Fibroblast of lung (primary cell): ENCODE measurements at places on chromosomes 11 and 22. TPM values are rescaled to one million over a fixed set of nuclear protein-coding genes. Genes with fewer than 3 reads are reported as not detected.

GRCh38 chr11:79331203-79331901 is 109.5 kb downstream of the TENM4 start:
- no peaks in the 10 kb centered on the region for H3K4me1 ChIP-seq
- H3K27me3 ChIP-seq, result no peaks in the 10 kb centered on the region
- DNase-seq, result no peak
- H3K27ac ChIP-seq, result no peak overlapping the region

DNA sequence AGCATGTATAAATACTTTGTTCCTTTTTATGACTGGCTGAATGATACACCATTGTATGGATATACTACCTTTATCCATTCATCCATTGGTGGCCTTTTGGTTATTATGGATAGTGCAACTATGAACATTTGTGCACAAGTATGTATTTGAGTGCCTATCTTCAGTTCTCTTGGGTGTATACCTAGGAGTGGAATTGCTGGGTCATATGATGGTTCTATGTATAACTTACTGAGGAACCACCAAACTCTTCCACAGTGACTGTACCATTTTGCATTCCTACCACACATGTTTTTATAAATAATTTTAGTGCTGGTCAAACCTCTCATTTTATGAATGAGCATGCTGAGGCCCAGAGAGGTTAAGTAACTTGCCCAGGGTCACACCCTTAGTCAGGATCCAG is 3.8 kb upstream of the PATZ1 start:
- no peak overlapping the region for H3K4me3 ChIP-seq
- H3K27me3 ChIP-seq, result peaks cover 3% of the 10 kb centered on the region
- no peak overlapping the region for H3K27ac ChIP-seq
- no peak for DNase-seq

- H3K27ac ChIP-seq, result no peak overlapping the region
- H3K27me3 ChIP-seq, result no peaks in the 10 kb centered on the region
Measured at GRCh38 chr11:126592496-126593410, 237.3 kb downstream of the ST3GAL4 start.

DNA sequence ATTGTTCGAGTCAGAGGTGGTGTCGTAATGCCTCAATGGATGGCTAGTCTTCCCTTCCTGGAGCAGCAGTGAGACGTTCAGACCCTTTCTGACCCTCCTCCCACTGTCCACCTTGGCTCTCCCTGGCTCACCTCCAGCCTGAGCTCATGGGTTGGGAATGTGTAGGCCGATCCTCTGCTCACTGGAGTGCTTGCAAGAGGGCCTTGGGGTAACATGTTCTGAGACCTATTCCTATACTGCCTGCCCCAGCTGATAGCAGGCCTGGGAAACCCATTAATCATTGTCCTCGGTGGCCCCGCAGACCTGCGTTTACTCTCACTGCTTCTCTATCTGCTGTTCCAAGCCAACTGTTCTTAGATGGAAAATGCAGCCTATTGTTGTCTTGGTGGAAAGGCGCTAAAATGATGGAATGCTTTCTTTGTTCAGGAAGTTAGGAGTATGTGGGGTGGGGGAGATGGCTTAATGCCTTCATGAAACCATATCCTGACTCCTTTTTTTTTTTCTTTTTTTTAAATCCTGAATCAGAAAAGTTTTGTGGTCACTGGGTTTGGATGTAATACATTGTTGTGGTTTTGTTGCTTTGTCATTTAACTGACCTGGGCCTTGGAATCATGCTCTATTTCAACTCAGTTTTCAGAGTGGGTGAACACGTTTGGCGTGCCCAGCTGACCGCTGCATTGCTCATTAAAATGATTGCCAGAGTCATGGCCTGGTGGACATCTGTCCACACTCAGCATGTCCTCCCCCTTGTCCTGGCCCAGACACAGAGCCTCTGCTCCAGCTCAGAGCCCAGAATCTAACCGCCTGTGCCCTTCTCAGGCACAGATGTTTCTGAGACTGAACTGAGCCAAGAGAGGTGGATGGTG is 72.5 kb downstream of the MICAL2 start:
- no peaks in the 10 kb centered on the region for H3K27me3 ChIP-seq
- H3K4me3 ChIP-seq, result no peak overlapping the region
- peak overlapping the region; percentile 95 for H3K27ac ChIP-seq
- DNase-seq, result peak; percentile 99

GRCh38 chr11:82631722-82632630 is 101.7 kb downstream of the FAM181B start:
- H3K27ac ChIP-seq, result no peak overlapping the region
- no peak overlapping the region for H3K4me3 ChIP-seq
- H3K27me3 ChIP-seq, result no peaks in the 10 kb centered on the region
- peak; percentile 2 for DNase-seq
- no peaks in the 10 kb centered on the region for H3K36me3 ChIP-seq
- no peaks in the 10 kb centered on the region for H3K4me1 ChIP-seq

MYBPC3 gene
- not detected in 2 replicates for total RNA-seq

POU2F3 gene
- not detected in 2 replicates for total RNA-seq

GRCh38 chr22:39522567-39523300 is 2.4 kb downstream of the ATF4 start:
- peak; percentile 67 for DNase-seq
- peaks cover 7% of the 10 kb centered on the region for H3K4me1 ChIP-seq
- peak overlapping the region; percentile 98 for H3K27ac ChIP-seq

- DNase-seq, result no peak
- peaks cover 14% of the 10 kb centered on the region for H3K4me1 ChIP-seq
- no peak overlapping the region for H3K27ac ChIP-seq
- no peak overlapping the region for H3K4me3 ChIP-seq
Measured at GRCh38 chr11:3122775-3123201, 42.3 kb downstream of the OSBPL5 start.

GRCh38 chr11:6452219-6452618 is 11.4 kb upstream of the HPX start:
- no peaks in the 10 kb centered on the region for H3K4me1 ChIP-seq
- DNase-seq, result no peak
- H3K36me3 ChIP-seq, result peaks cover 20% of the 10 kb centered on the region
- no peaks in the 10 kb centered on the region for H3K27me3 ChIP-seq
- H3K4me3 ChIP-seq, result no peak overlapping the region
- no peak overlapping the region for H3K27ac ChIP-seq

- DNase-seq, result no peak
- H3K4me1 ChIP-seq, result no peaks in the 10 kb centered on the region
- H3K27me3 ChIP-seq, result peaks cover 2% of the 10 kb centered on the region
Measured at GRCh38 chr22:36850056-36850455, 10.8 kb upstream of the NCF4 start.

MPZL2 gene
- not detected in 2 replicates for total RNA-seq

DNA sequence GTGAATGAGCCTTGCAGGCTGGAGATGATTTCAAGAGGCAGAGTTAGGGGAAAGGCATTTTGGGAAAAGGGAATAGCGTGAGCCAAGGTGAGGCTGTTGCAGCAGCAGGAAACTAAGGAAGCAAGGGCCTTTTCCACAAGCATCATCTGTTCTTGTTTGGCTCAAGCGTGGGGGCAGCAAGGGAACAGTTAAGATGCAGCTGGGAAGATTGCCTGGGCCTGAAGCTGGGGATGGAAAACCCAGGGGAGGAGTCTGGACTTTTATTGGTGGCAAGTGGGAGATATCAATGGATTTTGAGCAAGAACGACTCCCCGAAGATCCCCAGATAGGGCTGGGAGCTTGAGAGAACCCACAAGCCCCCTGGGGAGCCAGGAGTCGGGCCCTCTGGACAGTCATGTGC is 27.3 kb upstream of the PICK1 start:
- no peak overlapping the region for H3K4me3 ChIP-seq
- H3K27ac ChIP-seq, result no peak overlapping the region
- peaks cover 16% of the 10 kb centered on the region for H3K27me3 ChIP-seq

DNA sequence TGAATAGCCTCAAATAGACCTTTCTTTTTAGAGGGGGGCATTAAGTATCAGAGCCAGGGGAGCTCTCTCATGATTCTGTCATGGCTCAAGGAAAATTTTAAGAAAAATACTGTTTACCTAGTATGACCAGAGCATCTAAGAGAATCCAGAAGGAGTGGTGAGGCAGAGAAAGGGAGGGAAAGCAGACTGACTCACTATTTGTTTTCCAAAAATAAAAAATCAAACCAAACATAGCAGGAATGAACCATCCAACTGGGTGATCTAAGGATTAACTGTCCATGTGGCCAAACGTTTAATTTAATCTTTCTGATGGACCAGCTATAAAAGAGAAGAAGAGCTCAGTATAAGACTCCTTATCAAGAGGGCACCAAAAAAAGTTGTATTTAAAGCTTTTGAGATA is 70.8 kb downstream of the GAB2 start:
- no peaks in the 10 kb centered on the region for H3K36me3 ChIP-seq
- peaks cover 19% of the 10 kb centered on the region for H3K4me1 ChIP-seq
- no peak overlapping the region for H3K4me3 ChIP-seq
- no peak for DNase-seq
- H3K27me3 ChIP-seq, result no peaks in the 10 kb centered on the region

TAF1D gene
- total RNA-seq, result 111 and 148 TPM in 2 replicates

GRCh38 chr22:40567626-40568328 is 68.7 kb downstream of the MRTFA start:
- H3K4me1 ChIP-seq, result no peaks in the 10 kb centered on the region
- no peak overlapping the region for H3K27ac ChIP-seq
- H3K27me3 ChIP-seq, result no peaks in the 10 kb centered on the region
- no peak for DNase-seq
- no peak overlapping the region for H3K4me3 ChIP-seq

ST14 gene
- under 0.01 TPM in 2 replicates for total RNA-seq

DNA sequence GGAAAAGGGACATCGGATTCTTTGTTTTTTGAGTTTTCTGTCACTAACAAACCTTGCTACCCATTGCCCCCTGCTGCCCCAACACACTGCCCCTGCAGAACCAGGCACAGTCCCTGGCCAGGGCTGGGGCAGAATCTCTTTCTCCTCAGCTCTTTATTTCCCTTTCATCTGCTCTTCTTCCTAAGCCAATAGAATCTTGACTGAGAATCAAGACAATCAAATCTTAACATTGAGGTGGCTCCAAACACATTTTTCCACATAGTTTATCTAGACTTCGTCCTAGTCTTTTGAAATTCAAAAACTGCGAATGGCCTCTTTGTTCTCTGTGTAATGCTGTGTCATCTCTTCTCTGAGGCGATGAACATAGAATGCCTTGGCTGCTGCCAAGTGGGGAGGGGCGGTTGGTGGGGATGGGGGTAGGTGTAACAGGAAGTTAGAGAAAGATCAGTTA is 16.1 kb upstream of the NTM start:
- no peaks in the 10 kb centered on the region for H3K4me1 ChIP-seq
- peak; percentile 36 for DNase-seq
- H3K36me3 ChIP-seq, result no peaks in the 10 kb centered on the region
- no peak overlapping the region for H3K27ac ChIP-seq
- no peaks in the 10 kb centered on the region for H3K27me3 ChIP-seq
- H3K4me3 ChIP-seq, result no peak overlapping the region

POU2AF2 gene
- not detected in 2 replicates for total RNA-seq

DNA sequence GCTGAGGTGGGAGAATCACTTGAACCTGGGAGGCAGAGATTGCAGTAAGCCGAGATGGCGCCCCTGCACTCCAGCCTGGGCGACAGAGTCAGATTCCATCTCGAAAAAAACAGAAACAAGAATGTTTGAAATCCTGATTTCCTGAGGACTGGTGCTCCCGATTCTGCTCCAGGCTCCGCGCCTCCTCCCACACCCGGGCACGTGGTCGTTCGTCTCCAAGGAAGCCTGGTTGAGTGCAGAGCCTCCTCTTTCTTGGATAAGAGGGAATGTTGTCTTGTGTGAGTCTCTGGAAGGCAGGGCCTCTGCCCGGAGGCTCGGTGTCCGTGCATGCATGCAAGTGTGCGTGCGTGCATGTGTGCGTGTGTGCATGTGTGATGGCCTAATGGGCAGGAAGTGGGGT is 30.1 kb downstream of the BRSK2 start:
- no peaks in the 10 kb centered on the region for H3K36me3 ChIP-seq
- no peak for DNase-seq
- no peaks in the 10 kb centered on the region for H3K4me1 ChIP-seq
- H3K27ac ChIP-seq, result no peak overlapping the region

- no peak for DNase-seq
- peaks cover 2% of the 10 kb centered on the region for H3K36me3 ChIP-seq
- H3K27me3 ChIP-seq, result no peaks in the 10 kb centered on the region
- H3K27ac ChIP-seq, result no peak overlapping the region
Measured at GRCh38 chr11:19869466-19869865, 156.8 kb downstream of the NAV2 start.

GRCh38 chr11:75714211-75714610 is 3.4 kb upstream of the MOGAT2 start:
- H3K27ac ChIP-seq, result no peak overlapping the region
- peaks cover 29% of the 10 kb centered on the region for H3K27me3 ChIP-seq
- no peak overlapping the region for H3K4me3 ChIP-seq
- no peaks in the 10 kb centered on the region for H3K4me1 ChIP-seq
- no peak for DNase-seq

APOBEC3B gene
- 0.77 and 2.3 TPM in 2 replicates for total RNA-seq

DNA sequence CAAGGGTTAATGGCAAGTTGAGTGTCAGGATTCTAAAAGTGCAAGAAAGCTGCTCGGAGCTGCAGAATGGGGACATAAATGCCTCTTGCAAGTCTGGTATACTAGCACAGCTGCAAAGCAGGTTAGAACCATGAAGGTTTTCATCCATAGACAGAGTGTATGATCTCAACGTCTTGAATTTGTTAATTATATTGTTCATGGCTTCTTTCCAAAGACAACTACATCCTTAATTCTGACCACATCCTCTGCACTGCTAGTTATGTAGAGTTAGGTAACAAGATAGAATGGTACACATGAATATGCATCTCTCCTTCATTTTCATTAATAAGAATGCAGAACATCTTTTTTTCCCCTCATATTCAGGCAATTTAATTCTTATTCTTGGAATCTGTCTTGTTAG is 34.2 kb downstream of the EXPH5 start:
- no peaks in the 10 kb centered on the region for H3K36me3 ChIP-seq
- H3K4me3 ChIP-seq, result peak overlapping the region; percentile 8
- peaks cover 19% of the 10 kb centered on the region for H3K4me1 ChIP-seq
- H3K27ac ChIP-seq, result peak overlapping the region; percentile 50

DNA sequence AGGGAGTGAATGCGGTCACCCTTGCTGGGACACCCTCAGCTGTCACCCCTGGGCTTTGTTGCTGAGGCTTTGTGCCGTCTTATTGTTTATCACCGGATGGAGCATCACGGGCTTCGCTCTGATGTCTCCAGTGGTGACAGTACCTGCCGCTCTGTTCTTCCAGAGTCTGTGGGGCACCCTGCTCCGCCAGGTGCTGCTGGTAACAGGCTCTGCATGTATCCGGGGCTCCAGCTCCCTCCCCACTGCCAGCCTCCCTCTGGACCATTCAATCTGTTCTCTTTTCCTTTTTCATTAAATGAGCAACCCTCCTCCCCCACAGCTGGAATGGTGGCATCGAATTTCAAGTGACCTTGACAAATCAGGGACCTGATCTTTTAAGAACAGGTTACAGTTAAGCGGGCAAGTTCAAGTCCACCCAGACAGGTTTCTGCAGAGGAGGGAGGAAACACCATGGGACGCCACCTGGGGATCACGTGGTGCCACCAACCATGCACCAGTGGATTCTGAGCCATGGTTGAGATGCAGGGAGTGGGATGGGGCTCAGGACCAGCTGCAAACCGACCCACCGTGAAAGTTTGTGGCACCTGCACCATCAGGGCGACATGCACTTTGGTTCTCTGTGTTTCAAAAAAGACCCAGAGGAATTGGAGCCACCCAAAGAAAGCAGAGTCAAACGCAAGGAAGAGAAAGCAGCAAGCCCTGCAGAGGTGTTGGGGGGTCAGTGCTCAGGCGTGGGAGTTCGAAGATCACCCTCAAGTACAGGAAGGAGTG is 89.3 kb downstream of the BCR start:
- no peak for DNase-seq
- no peaks in the 10 kb centered on the region for H3K27me3 ChIP-seq
- peaks cover 11% of the 10 kb centered on the region for H3K36me3 ChIP-seq
- no peak overlapping the region for H3K27ac ChIP-seq
- H3K4me3 ChIP-seq, result no peak overlapping the region

GRCh38 chr11:69899957-69900821 is 81.0 kb upstream of the FGF3 start:
- no peak for DNase-seq
- no peaks in the 10 kb centered on the region for H3K4me1 ChIP-seq
- no peaks in the 10 kb centered on the region for H3K27me3 ChIP-seq
